ENCODE measurements at places on chromosomes 3 and 15.

DNA sequence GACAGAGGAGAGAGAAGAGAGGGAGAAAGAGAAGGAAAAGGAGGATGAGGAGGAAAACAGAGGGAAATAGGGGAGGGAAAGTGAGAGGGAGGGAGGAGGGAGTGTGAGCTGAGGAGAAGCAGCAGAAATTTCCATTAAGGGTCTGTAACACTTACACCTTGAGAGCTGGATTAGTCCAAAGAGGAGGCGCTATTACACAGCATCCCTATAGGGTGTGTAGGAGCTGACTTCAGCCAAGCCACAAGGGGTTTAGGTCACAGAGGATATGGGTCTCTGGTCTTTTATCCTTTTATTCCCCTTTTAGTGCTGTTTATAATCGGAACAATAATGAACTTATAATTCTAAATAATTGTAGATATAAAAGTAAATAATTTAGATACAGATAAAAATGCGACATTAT, 230.4 kb downstream of the GABRG3 start:
- DNase-seq: no peak

DNA sequence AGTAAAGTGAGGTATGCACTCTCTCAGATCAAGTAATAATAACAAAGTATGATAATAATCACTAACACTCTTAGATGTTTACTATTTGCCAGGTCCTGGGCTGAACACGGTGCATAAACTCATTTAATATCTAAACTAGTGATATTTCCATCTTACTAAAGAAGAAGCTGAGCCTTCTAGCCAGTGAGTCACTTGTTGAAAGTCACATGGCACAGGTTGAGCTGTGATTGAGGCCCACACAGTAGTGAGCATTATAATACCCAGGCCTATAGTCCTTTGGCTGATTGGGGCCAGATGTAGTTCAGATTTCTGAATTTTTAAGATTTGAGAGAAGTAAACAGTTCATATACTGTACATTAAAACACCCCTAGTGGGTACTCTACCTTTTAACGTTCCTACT, 93.2 kb upstream of the CCDC80 start:
- no peak for DNase-seq

DNA sequence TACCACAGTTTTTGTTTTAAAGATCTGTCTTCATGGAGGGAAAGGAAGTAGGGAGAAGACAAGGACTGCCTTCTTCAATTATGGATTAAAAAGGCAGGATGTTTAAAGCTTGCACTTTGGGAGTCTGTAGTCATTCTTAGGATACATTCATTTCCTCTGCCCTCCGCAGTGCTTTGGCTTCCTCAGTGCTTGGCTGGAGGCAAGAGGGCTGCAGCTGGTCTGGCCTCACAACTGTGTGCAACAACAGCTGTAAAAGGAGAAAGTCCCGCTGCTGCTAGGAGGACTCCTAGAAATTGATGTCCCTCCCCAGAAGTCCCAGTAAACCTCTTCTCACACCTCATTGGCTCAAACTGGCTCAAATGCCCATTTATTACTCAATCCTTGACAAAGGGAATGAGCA, 54.4 kb upstream of the PPP2R3A start:
- no peak for DNase-seq

DNA sequence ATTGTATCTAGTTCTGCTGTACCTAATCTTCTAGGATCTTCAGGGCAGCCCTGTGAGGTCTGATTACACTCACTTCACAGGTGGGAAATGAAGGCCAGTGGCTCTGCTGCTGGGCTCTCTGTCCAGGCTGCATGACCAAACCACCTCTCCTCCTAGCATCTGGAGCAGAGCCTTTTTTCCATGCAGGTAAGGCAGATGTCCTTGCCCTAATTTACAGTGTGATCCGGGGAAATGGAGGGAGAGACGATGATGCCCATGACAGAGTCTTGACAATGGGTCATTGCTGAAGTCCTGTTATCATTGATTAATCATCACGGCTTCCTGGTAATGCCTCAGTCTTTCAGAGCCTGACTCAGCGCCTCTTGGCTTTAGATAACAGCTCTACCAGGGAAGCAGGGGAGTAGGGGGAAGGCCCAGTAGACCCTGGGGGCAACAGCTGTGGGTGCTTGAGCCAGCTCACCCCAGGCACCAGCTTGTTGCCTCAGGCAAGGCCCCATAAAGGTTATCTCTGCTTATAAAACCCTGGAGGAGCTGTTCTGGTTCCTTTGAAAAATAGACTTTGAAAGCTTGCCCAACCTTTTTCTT, 153.4 kb downstream of the GABRG3 start:
- no peak for DNase-seq

DNA sequence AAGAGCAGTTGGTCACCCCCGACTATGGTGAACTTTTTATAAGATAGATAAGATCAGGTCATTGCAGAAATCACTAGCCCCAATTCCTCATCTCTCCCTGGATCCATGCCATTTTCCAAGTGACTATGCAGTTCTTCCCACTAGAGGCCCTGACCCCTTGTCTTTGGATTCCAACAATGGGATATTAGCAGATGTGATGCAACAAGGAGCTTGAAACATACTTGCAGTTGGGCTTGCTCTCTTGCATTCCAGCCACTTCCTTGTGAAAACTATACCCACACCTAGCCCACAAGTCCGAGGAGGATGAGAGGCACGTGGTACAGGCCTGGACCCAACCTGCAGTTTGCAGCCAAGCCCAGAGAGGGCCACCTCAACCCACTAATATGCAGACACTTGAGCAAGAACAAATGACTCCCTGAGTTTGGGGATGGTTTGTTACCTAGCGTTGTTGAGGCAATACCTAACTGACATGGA, 60.6 kb downstream of the SUCLG2 start:
- peak; percentile 16 for DNase-seq

DNA sequence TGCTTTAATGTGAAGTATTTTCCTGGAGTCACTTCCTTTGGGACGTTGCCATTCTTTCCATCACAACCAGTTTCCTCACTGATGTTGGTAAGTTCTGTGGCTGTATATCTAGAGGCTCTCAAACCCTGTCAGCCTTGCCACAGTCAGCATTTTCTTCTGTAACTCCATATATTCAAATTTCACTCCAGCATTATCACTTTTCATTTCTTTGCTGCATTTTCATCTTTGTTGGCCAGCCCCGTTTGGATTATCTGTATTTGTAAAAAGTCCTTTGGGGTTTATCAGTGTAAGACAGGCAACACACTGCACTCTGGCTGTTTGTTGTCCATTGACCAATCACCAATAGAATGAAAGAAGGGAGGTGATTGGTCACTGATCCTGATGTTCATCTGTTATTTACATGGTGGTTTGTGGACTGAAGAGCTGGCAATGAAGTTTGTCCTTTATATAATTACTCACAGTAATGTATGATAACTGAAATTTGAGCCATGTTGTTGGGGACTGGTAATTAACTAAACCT, 20.3 kb downstream of the GMPS start:
- DNase-seq: no peak

DNA sequence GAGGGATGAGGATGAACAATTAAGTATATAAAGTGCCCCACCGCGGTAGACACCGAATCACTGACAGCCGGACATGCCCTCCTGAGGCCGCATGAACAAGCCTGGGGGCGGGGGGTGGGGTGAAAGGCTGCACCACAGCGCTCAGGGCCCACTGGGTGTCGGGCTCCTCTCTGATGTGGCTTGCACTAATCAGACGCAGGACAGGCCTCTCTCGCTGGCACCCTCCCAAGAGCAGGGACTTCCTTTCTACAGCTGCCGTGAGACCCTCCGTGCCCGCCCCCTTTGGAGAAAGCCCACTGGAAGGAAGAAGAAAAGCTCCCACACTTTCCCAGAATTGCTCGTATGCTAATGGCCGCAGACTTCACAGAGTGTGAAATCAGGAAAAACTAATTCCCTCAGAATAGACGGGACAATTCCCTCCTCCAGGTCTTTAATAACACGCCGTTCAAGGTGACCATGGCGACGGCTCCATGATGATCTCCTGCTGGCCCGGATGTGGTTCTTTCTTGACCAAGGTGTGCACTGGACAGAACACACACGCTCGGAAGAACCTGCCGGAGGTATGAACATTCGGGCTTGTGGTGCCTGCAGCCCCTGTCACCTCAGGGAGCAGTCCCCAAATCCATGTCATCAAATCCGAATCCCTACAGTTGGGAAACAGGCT, 32.0 kb downstream of the IQSEC1 start:
- no peak for DNase-seq

DNA sequence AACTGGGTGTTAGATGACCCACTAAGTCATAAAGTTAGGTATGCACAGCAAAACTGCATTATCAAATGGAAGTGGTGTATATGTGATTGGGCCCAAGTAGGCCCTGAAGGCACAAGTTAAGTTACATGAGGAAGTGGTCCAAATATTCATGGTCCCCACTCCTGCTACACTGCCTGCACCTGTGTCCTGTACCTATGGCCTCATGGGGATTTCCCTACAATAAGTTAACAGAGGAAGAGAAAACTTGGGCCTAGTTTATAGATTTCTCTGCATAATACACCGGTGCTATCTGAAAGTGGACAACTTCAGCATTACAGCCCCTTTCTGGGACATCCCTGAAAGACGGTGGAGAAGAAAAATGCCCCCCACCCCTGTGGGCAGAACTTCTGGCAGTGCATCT, 41.5 kb downstream of the STRIT1 start:
- no peak for DNase-seq

GRCh38 chr15:67833710-67834511, 5.9 kb downstream of the RNU6-1 start:
- peak; percentile 34 for DNase-seq

- DNase-seq: no peak
Measured at GRCh38 chr3:126664591-126665214, 9.8 kb upstream of the TXNRD3 start.

DNA sequence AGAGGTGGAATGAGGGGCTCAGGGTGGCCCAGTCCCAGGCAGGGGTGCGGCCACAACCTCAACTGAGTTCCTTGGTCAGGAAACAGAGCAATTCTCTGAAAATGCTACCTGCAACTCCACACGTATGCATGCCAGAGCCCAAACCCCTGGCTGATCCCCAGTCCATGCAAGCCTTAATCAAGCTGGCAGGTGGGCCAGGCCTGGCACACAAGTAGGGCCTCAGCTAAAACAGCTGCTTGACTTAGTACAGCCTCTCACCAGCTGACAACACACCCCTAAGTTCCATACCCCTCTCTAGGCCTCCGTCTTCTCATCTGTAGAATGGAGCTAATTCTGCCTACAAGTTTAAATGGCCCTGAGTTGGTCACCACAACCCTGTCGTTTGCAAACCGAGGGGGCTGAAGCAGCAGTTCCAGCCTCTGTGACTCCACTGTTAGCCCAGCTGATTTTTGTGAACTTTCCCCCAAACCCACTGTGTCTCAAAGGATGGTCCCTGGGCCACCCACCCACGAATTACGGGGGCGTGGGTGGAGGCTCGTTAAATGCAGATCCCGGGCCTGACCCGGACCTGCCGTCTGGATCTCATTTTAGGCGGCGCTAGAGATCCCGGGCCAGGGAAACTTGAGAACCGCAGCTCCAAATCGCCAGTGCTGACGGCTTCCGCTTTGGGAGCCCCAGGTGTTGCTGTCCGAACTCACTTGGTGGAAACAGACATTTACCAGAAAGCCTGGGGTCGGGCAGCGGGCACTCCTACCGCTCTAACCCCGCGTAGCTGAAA, 927 bp downstream of the CHDH start:
- no peak for DNase-seq

- no peak for DNase-seq
Measured at GRCh38 chr3:27673701-27674100, 48.4 kb downstream of the EOMES start.

DNA sequence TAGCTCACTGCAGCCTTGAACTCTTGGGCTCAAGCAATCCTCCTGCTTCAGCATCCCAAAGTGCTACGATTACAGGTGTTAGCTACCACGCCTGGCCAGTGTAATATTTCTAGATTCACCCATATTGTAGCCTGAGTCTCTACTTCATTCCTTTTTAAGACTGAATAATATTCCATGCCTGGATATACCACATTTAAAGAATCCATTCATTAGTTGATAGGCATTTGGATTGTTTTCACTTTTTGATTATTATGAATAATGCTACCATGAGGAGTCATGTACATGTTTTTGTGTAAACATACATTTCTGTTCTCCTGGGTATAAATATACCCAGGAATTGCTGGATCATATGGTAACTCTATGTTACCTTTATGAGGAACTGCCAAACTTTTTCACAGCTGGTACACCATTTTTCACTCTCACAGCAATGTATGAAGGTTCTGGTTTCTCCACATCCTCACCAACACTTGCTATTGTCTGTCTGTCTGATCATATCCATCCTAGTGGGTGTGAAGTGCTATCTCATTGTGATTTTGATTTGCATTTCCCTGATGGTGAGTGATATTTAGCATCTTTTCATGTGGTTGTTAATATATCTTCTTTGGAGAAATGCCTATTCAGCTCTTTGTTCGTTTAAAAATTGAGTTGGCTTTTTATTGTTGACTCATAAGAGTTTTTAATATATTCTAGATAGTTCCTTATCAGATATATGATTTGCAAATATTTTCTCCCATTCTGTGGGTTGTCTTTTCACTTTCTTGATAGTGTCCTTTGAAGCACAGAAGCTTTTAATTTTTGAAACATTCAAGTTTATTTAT, 32.6 kb downstream of the EEFSEC start:
- DNase-seq: no peak

DNA sequence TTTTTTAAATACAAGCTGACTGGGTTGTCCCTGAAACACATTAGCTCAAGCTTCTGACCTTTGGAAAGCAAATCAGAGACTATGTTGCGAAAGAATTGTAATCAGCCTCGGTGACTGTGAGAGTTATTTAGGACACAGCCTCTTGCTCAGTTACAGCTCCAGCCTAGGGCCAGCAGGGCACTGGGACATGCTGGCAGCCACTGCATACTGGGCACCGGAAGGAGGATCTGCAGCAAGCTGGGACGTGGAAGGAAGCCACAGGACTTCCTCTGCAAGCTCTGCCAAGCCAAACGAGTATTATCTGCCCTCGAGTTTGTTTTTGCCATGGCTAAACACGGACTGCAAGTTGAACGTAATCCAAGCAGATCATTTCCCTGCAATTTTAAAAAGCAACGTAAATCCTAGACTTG, 24.4 kb upstream of the COPG1 start:
- DNase-seq: peak; percentile 67

DNA sequence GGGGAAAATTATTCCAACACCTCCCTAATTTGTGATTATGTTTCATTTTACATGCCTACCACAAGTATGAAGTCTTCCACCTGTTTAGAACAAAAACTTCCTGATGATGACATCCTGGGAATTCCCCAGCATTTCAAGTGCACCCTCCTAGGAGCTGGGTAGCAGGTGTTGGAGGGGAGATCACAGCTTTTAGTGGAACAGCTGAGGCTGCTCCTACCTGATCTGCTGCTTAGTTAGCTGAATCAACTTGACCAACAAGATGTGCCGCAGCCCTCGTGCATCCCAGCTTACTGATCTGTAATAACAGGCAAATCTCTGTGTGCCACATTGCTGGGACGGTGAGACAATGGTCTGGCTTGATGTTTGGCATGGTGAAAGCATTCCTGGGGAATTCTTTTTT, 29.7 kb downstream of the TRAK1 start:
- DNase-seq: no peak

GRCh38 chr3:194034346-194035336, 101.3 kb upstream of the HES1 start:
- DNase-seq: no peak

DNA sequence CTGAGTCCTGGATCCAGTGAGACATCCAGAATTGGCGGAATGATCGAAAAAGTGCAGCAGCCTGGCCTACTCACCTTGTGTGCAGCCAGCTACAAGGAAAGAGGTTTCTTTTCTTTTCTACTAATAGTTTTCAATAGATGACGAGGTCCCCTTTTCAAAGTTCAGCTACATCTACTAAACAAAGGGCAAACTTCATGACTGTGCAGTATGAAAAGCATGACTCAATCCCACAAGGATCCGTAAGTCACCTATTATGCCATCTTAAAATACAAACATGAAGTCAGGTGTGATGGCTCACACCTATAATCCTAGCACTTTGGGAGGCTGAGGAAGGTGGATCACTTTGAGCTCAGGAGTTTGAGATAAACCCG, 16.7 kb downstream of the MIX23 start:
- DNase-seq: no peak
